Hematopoietic multipotent progenitor cell treated with erythropoietin and hydrocortisone succinate and interleukin-3 and kit ligand, for 17 days (in vitro differentiated cells): ENCODE measurements at places on chromosomes 1 and 21.

DNA sequence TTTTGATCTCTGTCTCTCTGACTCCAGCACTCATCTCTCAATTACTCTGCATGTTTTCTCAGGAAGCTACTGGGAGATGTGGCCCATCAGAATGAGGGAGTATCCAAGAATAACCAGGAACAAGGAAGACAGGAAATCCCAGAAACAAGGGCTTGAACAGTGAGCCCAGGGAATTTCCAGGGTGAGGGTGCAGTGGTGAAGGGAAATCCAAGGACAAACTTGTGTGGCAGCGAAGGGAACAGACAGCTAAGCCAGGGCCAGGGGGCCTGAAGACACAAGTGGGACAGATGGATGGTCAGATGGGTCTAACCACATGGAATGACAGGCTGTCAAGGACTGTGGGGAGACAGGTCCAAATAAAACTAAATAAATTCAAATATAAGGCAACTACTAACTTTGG is 121.8 kb upstream of the ERRFI1 start:
- no peak for DNase-seq

DNA sequence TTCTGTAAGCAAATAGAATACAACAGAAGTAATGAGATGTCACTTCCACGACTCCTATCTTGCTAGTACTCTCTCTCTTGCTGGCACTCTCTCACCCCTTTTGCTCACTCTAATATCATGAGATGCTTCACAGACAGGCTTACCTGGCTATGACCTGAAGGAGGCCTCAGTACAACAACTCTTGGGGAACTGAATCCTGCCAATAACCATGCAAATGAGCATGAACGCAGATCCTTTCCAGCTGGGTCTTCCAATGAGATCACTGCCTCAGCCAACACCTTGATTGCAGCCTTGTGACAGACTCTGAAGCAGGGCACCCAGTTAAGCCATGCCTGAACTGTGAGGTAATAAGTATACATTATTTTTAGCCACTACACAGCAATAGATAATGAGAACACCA is 53.1 kb upstream of the ADAR start:
- DNase-seq, result no peak

- DNase-seq, result no peak
Observed at GRCh38 chr1:79517470-79518224, 511.1 kb upstream of the ADGRL4 start.

GRCh38 chr1:153220606-153221303 is 3.4 kb downstream of the PRR9 start:
- no peak for DNase-seq

GRCh38 chr1:173015629-173016028 is 35.1 kb downstream of the TNFSF18 start:
- no peak for DNase-seq

DNA sequence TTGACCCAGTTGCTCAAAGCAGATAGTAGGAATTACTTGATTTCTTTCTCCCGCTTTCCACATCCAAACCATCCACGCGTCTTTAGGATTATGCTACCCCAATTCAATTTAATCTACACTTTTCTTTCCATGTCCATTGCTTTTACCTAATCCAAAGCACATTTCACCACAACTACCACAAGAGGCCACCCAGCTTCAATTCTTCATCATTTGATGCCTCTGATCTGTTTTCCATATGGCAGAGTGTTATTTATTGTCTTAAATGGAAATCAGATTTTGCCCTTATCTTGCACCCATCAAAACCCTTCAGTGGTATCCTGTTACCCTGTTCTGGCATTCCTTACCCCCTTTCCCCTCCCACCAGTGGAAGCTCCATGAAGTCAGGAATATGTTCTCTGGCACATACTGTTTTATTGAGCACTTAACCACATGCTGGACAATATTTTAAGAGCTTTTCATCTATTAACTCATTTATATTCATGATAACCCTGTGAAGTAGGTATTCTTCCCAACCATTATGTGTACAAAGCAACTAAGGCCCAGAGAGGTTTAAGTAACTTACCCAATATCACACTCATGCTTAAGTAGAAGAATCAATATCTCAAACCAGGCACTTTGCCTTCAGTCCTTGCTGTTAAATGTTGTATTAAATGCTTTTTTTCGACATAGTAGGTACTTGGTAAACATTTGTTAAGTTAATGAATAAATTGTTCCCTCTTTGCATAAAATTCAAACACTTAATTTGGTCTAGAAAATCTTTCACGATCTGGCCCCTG is 34.6 kb downstream of the CLIC4 start:
- DNase-seq, result no peak

DNA sequence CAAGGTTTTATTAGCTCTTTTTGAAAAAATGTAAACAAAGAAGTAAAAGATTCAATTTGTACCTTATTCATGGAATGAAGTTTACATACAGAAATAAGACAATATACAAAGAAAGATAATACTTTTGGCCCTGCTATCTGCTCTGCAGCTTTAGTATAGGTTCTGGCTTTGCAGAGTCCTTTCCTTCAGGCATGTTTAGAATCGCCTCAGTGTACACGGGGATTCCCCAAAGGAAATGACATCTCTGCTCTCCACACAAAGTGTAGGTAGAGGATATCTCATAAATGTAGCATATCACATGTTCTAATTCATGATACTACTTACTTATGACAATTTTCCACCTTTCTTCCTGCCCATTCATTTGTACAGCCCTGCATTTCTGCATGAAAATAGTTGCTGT is 222.6 kb upstream of the DPYD start:
- no peak for DNase-seq

- DNase-seq, result no peak
Observed at GRCh38 chr1:221574529-221574928, 167.4 kb downstream of the DUSP10 start.

DNA sequence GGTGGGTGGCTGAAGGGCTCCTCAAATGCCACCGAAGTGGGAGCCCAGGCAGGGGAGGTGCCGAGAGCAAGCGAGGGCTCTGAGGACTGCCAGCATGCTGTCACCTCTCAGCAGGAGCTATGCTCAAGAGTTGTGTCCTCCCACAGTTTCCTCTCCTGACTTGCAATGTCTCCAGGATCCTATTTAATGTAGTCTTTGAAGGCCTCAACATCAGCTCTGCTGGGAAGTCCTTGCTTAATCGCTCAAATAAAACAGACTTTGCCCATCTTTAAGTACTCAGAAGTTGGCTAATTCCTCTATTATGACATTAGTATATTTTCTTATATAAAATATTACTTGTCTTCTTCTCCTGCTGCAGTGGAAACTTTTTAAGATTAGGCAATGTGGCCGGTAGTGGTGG is 154.2 kb upstream of the NRIP1 start:
- no peak for DNase-seq

DNA sequence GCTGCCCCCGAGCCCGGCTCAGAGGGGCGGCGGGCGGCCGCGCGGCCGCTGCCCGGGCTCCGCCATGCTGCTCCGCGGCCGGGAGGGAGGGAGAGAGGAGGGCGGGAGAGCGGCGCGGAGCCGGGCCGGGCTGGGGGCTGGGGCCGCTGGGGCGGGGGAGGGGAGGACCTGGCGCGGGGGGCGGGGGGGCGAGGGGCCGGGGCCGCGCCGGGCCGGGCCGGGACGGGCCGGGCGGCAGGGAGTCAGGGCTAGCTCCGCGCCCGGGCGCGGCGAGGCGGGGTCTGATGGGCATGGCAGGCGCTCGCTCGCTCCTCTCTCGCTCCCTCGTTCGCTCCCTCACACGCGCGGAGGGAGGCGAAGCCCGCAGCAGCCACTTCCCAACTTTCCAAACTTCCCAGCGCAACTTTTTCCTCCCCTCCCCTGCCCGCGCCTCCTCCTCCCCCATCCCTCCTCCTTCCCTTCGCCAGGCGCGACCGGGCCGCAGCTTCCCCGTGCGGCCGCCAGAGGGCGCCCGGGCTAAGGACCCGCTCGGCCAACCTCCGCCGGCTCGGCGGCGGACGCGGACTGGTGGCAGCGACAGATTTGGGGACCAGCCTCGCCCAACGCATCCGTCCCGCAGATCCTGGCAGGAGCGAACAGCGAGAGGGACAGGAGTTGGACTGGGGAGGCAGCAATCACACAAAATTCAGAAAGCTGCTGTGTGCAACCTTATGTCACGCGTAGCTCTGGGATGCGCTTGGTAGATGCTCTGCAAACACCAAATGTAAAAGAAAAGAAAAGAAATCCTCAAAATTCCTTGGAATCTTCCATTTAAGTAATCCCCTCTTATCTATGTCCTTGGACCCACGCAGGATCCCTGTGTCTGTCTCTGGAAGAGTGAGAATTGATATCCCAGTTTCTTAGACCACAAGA is at the start of gene TRABD2B:
Gene TRABD2B (minus strand): TSS at position 97 of the 912 bp plus-strand sequence.
- DNase-seq, result peak; percentile 48

- DNase-seq, result no peak
Observed at GRCh38 chr1:150554086-150554452, 4.9 kb downstream of the ADAMTSL4 start.
